Common myeloid progenitor, CD34-positive (primary cell): ENCODE measurements at places on chromosomes 2 and 18.

DNA sequence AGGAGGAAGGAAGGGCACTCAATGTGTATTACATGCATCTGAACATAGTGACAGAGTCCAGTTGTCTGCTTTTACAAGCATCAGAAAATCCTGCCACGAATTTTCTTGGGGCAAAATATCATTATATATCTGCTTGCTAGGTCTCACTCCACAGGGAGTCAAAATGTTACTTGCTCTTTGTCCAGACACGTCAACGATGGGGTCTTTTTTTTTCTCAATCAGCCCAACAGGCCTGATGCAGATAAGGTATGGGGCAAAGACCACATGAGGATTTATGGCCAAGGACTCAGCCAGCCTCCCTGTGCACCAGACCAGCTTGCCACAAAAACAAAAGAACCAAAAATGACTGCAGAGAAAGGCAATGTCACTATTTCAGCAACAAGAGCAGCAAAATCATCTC is 323.4 kb upstream of the PKDCC start:
- DNase-seq: no peak

DNA sequence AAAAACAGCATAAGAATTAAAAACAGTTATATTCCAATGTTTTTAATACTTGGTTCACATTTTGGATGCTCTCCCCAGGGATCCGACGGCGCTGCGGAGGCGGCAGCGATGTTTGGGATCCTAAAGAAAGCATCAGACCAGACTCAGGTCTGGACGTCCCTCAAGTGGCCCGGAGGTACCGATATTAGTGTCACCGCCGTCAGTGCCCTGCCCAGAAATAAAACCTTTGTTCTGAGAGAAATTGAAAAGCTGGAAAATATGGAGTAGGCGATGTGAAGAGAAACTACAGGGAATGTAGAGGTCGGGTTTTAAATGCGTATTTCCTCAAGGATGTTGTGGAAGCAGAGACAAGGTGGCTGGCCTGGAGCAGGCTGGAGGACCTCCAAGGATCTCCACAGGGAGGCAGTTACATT is 683 bp upstream of the TBC1D8 start:
- DNase-seq: no peak

GRCh38 chr2:241189093-241189855 is 797 bp downstream of the ANO7 start:
- DNase-seq: no peak

GRCh38 chr2:176076796-176077195 is 7.0 kb downstream of the EVX2 start:
- no peak for DNase-seq

GRCh38 chr2:203948733-203949132 is 12.2 kb downstream of the ICOS start:
- DNase-seq: no peak

DNA sequence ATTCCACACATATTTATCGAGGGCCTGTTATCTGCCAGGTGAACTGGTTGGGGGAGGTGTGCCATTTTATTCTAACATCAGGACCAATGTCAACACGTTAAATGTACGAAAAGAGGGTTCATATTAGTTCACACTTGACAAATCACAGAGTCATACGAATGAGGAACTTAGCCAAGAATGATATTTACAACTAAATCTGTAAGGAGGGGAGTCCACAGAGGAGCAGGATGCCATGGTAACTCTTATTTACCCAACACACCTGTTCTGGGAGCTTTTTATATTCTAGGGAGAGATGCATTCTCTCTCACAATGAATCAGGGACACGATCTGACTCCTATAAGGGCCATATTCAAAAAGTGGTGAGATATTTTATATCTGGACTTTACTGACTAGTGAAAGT is 144.1 kb downstream of the CDC42EP3 start:
- DNase-seq: peak; percentile 15

- no peak for DNase-seq
Measured at GRCh38 chr2:207227062-207227748, 61.5 kb upstream of the KLF7 start.

GRCh38 chr18:33558529-33558928 is 19.5 kb upstream of the ASXL3 start:
- DNase-seq: no peak

GRCh38 chr2:11133238-11133935 is 21.9 kb upstream of the SLC66A3 start:
- DNase-seq: no peak

- DNase-seq: no peak
Measured at GRCh38 chr2:171531836-171532450, 9.7 kb downstream of the CYBRD1 start.

DNA sequence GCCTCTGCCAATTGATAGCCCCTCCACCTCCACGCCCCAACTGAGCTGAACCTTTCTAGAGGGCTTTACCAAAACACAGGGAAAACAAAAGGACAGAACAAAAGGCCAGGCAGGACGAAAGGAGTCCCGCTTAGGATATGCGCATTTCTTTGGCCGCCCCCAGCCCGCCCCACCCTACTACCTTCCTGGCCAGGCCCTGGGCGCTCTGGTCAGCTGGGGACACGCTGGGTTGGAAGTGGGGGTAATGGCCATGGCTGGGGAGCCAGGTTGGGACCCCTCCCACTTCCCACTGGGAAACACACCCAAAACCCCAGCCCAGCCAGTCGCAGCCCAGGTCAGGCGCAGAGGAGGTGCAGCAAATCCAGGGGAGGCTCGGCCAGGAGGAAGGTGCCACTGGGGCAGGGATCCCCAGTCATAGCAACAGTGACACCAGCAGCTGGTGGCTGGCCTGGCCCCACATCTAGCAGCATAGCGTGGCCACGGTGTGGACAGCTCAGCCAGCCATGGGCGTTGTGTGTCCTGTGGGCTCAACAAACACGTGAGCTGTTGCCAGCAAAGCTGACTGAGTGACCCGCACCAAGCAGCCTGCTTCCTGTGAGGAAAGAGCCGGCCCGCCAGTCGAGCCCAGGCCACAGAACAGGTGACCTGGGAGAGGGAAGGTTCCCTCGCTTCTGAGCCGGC is 24.6 kb upstream of the B3GNT7 start:
- no peak for DNase-seq

GRCh38 chr2:74917702-74918619 is 40.5 kb upstream of the POLE4 start:
- no peak for DNase-seq

- DNase-seq: no peak
Measured at GRCh38 chr2:10338270-10339188, 35.8 kb downstream of the HPCAL1 start.

DNA sequence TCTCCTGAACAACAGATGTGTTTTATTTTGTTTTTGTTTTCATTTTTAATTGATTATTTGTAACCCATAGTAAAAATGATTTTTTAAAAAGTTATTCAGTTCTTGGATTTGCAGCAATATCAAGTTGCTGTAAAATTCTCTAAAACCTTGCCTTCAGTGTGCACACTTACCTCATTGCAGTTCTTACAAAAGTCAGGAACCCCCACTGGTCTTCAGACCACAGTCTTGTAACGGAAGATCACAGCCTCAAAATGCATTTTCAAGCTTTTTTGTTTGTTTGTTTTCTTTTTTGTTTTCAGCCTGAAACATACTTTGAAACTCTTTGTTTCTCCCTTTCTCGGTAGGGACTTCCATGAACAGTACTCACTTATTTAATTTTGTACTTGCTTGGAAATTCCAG is 1012.8 kb upstream of the GYPC start:
- DNase-seq: no peak

DNA sequence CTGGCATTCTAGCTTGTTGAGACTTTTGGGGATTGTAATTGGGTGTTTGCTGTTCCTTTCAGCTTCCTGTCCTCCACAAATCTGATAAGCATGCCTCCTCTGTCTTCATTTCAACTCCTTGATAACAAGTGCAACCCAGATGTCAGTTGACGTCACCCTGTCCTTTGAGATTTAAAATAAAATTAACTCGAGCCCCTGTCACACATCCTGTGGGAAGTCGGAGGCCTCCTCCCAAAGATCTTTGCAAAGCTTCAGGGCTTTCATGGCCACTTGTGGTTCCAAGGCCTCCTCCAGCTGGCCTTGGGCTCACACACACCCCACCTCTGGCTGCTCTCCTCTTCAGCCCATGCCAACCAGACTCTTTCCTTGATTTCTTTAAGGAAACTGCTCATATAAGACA is 69.9 kb upstream of the ITGA6 start:
- no peak for DNase-seq

DNA sequence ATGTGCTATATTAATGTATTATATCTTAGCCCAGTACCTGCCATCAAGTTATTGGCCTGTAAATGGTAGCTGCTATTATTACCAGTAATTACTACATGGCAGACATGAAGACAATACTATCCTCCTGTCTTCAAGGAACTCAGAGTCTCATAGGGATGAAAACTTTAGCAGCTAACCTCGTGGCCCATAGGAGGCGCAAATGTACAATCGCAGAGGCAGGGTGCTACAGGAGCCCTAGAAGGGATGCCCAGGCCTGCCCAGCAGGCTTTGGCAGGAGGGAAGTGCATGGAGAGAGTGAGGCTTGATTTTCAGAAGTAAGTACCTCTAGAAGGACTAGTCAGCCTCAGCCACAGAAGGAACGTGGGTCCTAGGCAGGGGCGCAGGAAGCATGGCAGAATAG is 44.7 kb upstream of the KIDINS220 start:
- DNase-seq: peak; percentile 30

GRCh38 chr2:200689115-200689514 is 103.3 kb downstream of the AOX1 start:
- DNase-seq: peak; percentile 59

DNA sequence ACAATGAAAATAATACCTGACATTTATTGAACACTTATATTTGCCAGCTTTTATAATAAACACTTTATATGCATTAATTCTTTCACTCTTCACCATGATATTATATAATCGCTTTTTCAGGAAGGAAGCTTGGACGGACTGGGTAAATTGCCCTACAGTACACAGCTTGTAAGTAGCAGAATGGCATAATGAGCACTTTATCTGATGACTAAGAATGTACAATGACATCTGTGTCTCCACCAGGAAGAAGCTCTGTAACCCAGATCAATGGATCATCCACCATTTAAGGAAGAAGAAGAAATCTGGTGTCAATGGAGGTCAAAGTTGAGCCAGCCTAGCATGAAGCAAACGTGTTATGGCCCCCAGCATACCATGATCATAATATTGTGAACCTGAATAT is 444.0 kb upstream of the SPHKAP start:
- DNase-seq: no peak

- DNase-seq: peak; percentile 33
Measured at GRCh38 chr18:74497324-74497676, 1.1 kb downstream of the CNDP2 start.

DNA sequence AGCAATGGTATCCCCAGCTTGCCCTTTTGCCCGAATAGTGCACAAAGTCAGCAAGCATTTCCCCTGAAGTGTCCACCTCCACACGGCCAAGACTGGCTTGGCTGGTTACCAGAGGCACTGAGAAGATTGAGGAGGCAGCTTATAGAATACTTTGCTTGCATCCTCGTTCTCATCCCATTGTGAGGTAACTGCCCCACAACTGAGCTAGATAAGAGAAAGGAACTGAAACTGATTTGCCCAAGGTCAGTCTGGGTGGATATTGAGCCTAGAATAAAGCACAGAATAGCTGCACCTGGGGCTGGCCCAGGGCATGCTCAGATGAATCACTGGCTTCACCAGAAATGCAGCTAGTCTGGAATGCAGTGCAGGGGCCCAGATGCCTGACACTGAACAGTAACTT is 32.7 kb upstream of the MAP4K3 start:
- DNase-seq: no peak

GRCh38 chr2:79292239-79292957 is 132.8 kb upstream of the REG3A start:
- DNase-seq: no peak

- DNase-seq: no peak
Measured at GRCh38 chr2:207251573-207252192, 85.9 kb upstream of the KLF7 start.
